Foreskin melanocyte (primary cell): ENCODE measurements at places on chromosomes 11 and 22.

- DNase-seq: peak; percentile 95
Observed at GRCh38 chr22:38016182-38017151, 32.1 kb upstream of the SOX10 start.

- no peak for DNase-seq
Observed at GRCh38 chr22:44735518-44736428, 16.6 kb upstream of the ARHGAP8 start.

DNA sequence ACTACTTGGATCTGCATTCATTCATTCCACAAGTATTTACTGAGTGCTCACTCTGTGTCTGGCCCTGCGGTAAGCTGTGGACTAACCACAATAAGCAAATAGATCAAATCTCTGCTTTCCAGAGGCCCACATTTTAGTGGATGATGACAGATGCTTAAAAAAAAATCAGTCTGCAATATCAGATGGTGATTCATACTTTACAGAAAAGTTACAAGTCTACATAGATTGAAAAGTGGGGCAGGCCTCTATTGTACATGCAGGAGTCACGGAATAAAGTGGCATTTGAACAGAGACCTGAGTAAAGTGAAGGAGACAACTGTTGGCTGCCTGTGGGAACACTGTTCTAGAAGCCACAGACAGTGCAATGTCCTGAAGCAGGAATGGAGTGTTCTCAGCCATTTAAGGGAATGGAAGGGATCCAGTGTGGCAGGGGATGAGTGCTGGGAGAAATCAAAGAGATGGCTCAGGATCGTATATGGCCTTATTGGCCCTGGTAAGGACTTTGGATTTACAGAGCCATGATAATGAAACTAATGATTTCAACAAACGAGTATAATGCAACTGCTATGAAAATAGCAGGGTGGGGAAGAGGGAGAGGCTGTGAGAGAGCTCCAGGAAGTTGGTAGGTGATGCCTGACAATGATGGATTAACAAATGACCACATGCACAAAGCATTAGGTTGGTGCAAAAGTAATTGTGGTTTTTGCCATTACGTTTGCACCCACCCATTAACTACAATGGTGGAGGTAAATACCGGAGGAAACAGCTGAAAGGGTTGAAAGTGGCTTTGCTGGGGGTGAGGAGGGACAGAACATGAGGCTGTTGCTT, 31.1 kb downstream of the TMEM45B start:
- DNase-seq: no peak

GRCh38 chr11:63880403-63880790, 36.6 kb downstream of the RCOR2 start:
- no peak for DNase-seq

DNA sequence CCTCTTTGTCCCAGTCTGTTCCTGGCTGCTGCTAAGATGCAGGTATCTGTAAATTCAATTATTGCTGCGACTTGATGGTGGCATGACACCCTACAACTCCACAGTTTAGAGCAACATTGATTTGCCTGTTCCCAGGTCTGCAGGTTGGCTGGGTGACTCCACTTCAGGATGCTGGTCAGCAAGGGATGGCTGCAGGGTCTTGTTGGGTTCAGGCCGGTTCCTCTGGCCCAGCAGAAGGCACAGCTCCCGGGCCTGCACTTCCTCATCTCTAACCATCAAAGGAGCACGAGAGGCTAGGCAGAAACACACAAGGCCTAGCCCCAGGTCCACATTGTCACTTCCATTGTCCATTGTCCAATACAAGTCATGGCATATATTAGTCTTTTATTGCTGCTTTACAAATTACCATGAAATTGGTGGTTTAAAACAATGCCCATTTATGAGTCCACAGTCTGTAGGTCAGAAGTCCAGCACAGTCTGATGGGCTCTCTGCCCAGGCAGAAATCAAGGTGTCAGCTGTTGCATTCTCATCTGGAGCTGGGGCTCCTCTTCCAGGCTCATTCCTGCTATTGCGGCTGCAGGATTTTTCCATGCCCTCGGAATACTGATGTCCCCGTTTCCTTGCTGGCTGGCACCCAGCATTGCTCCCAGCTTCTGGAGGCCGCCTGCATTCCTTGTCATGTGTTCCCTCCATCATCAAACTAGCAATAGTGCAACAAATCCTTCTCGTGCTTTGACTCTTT, 96.6 kb upstream of the LMO1 start:
- DNase-seq: peak; percentile 24

- no peak for DNase-seq
Observed at GRCh38 chr11:72634472-72635095, 39.6 kb downstream of the PDE2A start.

DNA sequence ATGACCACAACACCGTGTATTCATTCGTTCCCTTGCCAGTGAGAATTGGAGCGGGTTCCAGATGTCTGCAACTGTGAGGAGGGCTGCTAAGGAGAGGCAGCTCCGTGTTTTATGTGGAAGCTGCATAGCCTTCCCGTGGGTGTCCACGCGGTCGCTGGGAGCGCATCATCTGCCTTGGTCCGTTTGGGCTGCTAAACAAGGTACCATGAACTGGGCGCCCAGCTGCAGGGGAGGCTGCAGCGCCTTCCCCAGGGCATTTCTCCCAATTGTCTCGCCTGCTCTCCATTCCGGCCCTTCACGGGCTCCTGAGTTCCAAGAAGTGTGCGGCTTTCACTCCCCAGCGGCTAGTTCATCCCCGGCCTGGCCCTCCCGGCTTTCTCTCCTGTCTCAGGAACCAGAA, 1446.4 kb downstream of the TBC1D22A start:
- no peak for DNase-seq
